Stimulated activated CD4-positive, alpha-beta T cell treated with anti-CD3 and anti-CD28 coated beads, Interleukin-12 subunit alpha, Interleukin-12 subunit beta, amount 100 ng/mL, for 4 hours (primary cell): ENCODE measurements at places on chromosomes 7 and 10.

- no peak for DNase-seq
These were observed 189.8 kb upstream of the SH2B2 start for GRCh38 chr7:102096706-102097427.

GRCh38 chr10:17001961-17002749 is 127.5 kb downstream of the CUBN start:
- DNase-seq = no peak

- no peak for DNase-seq
These were observed 14.5 kb downstream of the CFAP46 start for GRCh38 chr10:132927824-132928223.

DNA sequence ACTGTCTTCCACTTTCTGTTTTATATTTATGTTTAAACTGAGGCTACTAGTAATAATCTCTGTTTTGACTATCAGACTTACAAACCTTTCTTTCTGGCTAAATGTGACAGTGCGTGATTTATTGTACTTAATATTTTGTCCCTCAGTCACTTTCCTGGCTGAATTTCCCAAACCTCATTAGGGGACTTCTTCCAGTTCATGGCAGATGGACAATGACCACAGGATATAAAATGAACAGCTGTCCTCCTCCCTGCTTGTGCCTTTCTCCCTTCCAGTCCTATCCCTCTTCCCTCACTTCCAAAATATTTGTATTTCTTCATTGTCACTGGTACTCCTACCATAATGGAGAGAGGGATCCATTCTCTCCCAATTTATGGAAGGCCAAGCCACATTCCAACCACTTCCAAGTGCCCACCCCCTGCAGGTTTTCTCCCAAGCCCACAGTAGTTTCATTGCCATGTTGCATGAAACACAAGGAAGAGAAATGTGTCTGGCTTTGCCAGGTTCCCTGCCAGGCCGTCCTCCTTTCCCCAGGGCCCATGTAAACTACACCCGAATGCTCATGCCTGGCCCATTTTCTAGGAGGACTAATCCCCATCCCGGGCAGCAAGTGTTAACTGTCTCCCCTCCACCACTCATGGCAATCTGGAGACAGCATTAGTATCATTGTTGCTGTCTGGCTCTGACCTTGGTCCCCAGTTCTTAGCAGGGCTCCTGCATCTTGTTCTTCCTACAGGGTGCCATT is 269.5 kb upstream of the SLC26A5 start:
- DNase-seq = no peak

- DNase-seq = no peak
These were observed 362.8 kb downstream of the INHBA start for GRCh38 chr7:41339913-41340676.

GRCh38 chr10:131841131-131841660 is 59.6 kb upstream of the PPP2R2D start:
- DNase-seq = no peak

GRCh38 chr7:112143582-112143981 is 62.6 kb downstream of the DOCK4 start:
- no peak for DNase-seq

- no peak for DNase-seq
These were observed 70.6 kb downstream of the NPS start for GRCh38 chr10:127619546-127620325.

DNA sequence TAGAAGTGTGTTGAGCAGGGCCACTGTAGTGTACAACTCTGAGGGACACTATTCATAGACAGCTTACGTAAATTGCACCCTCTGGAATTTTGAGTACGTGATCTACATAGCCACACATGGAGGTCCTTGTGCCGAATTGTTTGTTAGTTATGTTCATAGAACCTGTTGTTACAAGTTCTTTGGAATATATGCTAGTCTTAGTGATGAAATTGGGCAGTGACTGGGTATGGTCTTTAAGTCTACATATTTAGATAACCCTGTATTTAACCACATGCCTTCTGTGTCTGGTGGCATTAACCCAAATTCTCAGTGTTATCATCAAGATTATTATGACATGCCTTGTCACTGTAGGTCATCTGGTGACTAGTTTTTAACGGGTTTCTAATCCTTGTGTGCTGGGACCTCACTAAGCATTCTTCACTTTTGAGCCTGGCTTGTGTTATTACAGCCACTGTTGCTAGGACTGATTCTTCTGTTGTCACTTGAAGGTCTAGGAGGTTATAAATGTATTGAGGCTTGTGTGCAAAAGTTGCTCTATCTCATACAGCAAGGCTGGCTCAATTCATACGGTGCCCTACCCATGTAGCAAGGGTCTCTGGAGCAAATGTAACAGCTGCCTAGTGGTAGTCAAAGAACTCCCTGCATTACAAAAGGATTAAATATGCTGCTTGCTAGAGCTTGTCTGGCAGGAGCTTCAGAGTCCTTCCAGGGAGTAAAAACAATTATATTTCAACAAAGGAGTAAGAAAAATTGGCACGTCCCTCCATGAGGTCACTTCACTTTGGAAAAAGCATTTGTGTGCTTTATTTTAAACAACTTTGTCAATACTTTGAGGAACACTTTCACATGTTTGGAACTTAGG is 65.4 kb downstream of the CDK14 start:
- DNase-seq = no peak

DNA sequence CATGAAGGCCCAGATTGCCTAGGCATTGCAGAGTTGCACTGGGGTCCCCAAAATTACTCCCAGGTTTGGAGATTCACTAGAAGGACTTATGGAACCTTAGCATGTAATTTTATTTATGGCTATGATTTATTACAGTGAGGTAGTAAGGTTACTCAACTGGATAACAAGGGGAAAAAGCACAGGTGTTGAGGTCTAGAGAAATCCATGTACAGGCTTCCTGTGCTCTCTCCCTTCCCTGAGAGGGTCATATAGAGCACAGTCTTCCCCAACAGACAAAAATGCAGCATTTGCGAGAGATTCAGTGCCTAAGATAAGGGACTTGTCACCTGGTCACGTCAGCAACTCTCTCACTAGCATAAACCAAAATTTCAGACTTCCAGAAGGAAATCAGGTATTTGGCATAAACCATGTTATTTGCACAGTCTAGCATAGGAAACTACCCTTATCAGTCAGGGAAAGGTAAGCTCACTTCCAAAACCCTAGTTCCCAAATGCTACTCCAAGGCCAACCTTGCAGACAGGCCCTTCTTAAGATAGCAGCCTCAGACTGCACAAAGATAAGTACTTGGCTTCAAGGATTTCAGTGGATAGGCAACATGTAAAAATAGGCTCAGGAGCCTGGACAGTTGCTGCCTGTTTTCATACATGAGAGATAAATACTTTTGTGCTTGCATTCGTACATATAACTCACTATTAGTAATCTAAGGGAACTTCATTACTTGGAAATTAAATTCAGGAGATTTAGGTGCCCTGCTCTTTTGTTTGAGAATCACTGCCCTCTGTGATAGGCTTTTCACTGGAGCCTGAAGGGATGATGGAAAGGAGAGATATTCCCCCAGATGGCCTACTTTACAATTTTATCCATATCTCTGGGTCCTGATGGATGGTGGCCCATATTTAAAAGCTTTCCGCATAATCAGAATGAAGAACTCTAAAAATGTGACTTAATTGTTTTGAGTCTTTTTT is 378.4 kb upstream of the LRGUK start:
- no peak for DNase-seq

DNA sequence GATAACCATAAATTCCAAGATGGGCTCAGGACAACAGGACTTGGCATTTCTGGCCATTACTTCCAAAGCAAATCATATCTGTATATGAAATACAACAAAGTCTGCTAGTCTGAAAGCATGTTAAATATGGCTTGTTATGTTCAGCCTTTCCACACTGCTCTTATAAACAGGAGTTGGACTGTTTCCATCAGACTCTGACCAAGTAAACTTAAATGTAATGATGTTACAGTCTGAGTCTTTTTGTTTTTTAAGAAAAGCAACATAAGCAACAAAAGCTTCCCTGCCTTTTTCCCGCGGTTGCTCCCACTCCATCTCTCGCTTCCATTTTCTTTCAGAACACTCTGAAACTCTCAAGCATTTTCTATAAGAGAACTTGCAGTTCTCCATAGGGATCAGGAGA is 8.1 kb upstream of the CDCA7L start:
- DNase-seq = no peak

GRCh38 chr7:75879771-75880184 is 944 bp downstream of the RHBDD2 start:
- DNase-seq = no peak

DNA sequence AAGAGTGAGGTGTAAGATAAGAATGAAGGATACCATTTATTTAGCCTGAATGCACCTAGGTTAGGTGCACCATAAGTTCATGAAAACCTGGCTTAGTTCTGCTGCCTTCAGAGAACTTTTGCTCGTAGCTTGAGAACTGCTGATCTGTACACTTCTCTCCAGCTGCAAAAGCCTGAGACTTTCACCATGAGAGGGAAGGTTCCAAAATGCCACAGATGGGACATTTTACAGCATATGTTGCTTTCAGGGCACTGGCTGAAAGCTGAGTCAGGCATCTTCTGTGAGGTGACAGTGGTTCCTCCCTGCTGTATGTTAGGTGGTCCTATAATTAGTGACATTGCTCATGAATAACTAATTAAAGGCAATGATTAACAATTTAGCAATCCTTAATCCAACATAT is 298.3 kb downstream of the GALNT17 start:
- no peak for DNase-seq

DNA sequence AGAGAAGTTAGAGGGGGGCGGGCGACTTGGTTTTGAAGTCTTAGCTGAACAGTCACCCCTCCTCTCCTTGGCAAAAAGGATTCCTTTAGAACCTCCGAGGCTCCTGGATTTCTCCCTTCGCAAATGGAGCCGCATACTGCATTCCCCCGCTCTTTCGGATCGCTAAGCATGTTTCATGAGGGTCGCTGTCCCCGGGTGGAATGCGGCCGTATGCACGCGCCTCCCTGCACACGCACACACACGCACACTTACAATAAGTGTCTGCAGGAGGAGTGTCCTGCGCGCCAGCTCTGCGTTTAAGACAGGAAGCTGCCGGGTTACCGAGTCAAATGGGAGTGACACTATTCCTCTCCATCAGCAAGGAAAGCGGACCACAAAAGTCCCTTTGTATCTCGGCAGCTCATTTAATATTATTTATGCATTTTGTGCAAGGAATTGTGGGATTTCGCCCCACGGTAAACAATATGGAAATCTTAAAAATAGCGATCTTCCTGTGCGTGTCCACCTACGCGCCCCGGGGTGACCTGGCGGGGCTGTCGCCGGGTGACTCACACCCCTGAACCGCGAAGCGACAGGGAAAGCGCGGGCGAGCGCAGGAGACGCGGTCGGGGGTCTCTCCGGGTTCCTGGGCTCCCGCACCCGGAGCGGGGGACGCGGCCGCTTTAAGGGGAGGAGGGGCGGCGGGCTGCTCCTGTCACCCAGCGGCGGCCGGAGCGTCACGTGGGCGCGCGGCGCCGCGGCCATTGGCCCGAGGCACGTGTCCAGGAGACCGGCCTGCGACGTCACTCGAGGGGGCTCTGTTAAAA is 988 bp upstream of the EN2 start:
- DNase-seq = peak; percentile 17

- no peak for DNase-seq
These were observed 3.4 kb downstream of the KCNIP2 start for GRCh38 chr10:101840102-101840684.
